Cardiac atrium fibroblast (primary cell): ENCODE measurements at places on chromosomes 16 and 17. TPM values are rescaled to one million over a fixed set of nuclear protein-coding genes. Genes with fewer than 3 reads are reported as not detected.

The TMEM256 gene
- 147 and 158 TPM in 2 replicates for total RNA-seq

The ICAM2 gene
- total RNA-seq: 6.9 and 31.8 TPM in 2 replicates

The CDRT15 gene
- not detected in 2 replicates for total RNA-seq

The HS3ST3A1 gene
- total RNA-seq: 0.54 and 2.6 TPM in 2 replicates

The KRT27 gene
- total RNA-seq: not detected in 2 replicates

The CD300LB gene
- total RNA-seq: not detected in 2 replicates

The ABCC11 gene
- not detected in 2 replicates for total RNA-seq

The CCL15 gene
- total RNA-seq: not detected in 2 replicates

The BTBD17 gene
- not detected in 2 replicates for total RNA-seq

The SOX8 gene
- total RNA-seq: 2.8 and 5.4 TPM in 2 replicates

The CRISPLD2 gene
- total RNA-seq: 11.6 and 47.8 TPM in 2 replicates

The PER1 gene
- 30.0 and 61.0 TPM in 2 replicates for total RNA-seq

The NHERF1 gene
- total RNA-seq: 16.2 and 18.1 TPM in 2 replicates

The SMCR8 gene
- 7.0 and 12.2 TPM in 2 replicates for total RNA-seq

The DNAH17 gene
- total RNA-seq: not detected in 2 replicates

The LAT gene
- total RNA-seq: 0.49 and 1.1 TPM in 2 replicates

The TEX14 gene
- not detected in 2 replicates for total RNA-seq

The KCNJ2 gene
- 0.54 and 0.81 TPM in 2 replicates for total RNA-seq

The CCDC47 gene
- 31.4 and 45.4 TPM in 2 replicates for total RNA-seq

The CDH5 gene
- total RNA-seq: 24.6 and 30.6 TPM in 2 replicates

The FBXO39 gene
- total RNA-seq: not detected in 2 replicates

The TVP23C gene
- total RNA-seq: 4.9 and 11.5 TPM in 2 replicates

The GPRC5B gene
- 24.2 and 51.2 TPM in 2 replicates for total RNA-seq

The EVPLL gene
- not detected in 2 replicates for total RNA-seq

The MGAT5B gene
- total RNA-seq: 0.49 and 6.7 TPM in 2 replicates

The C16orf96 gene
- not detected in 2 replicates for total RNA-seq

The VTN gene
- total RNA-seq: 8.1 and 52.8 TPM in 2 replicates

The C17orf50 gene
- total RNA-seq: not detected in 2 replicates

The CFAP97D1 gene
- not detected in 2 replicates for total RNA-seq

The NACA2 gene
- not detected in 2 replicates for total RNA-seq

The CAMKK1 gene
- total RNA-seq: 3.4 and 4.7 TPM in 2 replicates

The OTOA gene
- not detected in 2 replicates for total RNA-seq

The DHRS7C gene
- total RNA-seq: not detected in 2 replicates

The CCL4 gene
- not detected in 2 replicates for total RNA-seq

The KAT7 gene
- 16.4 and 20.8 TPM in 2 replicates for total RNA-seq

The MPP2 gene
- total RNA-seq: 5.2 and 10.3 TPM in 2 replicates

The C17orf58 gene
- 15.0 and 17.8 TPM in 2 replicates for total RNA-seq

The NLRC5 gene
- total RNA-seq: 3.2 and 22.8 TPM in 2 replicates

The ACSM5 gene
- total RNA-seq: 6.3 and 6.9 TPM in 2 replicates

The TMEM92 gene
- not detected in 2 replicates for total RNA-seq

The ABHD15 gene
- total RNA-seq: 6.7 and 6.8 TPM in 2 replicates

The CALB2 gene
- 5.2 TPM in 1 of 2 replicates, not detected in the other for total RNA-seq

The TPSAB1 gene
- not detected in 2 replicates for total RNA-seq

The ASPA gene
- total RNA-seq: 2.5 and 4.1 TPM in 2 replicates

The SSTR5 gene
- 1.4 TPM in 1 of 2 replicates, not detected in the other for total RNA-seq

The SDR42E2 gene
- under 0.01 TPM in 1 of 2 replicates, not detected in the other for total RNA-seq

The IRF8 gene
- total RNA-seq: not detected in 2 replicates

The PPP1R27 gene
- total RNA-seq: not detected in 2 replicates

The SDR42E1 gene
- not detected in 2 replicates for total RNA-seq

The PRPF8 gene
- total RNA-seq: 90.6 and 116 TPM in 2 replicates

The KIF19 gene
- 0.97 TPM in 1 of 2 replicates, not detected in the other for total RNA-seq

The TBC1D3G gene
- total RNA-seq: not detected in 2 replicates

The RNU2-1 gene
- not detected in 2 replicates for total RNA-seq

The VAT1L gene
- total RNA-seq: 0.81 TPM in 1 of 2 replicates, not detected in the other

The CACNA1G gene
- total RNA-seq: 0.16 TPM in 1 of 2 replicates, not detected in the other

The PRR29 gene
- total RNA-seq: 0.16 and 0.18 TPM in 2 replicates

The TNFRSF17 gene
- not detected in 2 replicates for total RNA-seq

The LRRC36 gene
- total RNA-seq: not detected in 2 replicates

The NPTX1 gene
- total RNA-seq: 0.81 TPM in 1 of 2 replicates, not detected in the other

The MPDU1 gene
- total RNA-seq: 156 and 212 TPM in 2 replicates
